Activated naive CD4-positive, alpha-beta T cell (primary cell): ENCODE measurements at places on chromosomes 12 and 14.

DNA sequence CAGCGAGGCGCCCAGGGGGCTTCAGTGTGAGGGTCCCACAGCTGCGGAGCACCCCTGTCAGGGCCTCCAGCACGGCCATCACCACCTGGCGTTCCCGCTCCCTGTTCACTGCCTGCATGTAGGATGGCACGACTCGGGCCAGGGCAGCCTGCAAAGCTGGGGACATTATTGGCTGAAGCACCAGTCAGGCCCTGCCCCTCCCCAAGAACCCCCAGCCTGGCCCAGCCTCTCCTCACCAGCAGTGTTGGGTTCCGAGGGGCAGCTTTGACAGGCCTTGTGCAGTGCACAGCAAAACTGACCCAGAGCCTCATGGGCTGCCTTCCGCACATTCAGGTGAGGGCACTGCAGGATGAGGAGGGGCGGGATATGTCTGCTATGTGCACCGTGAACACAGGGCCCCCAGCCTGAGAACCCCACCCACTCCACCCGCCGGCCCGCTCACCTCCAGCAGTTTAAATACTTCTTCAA lies 5.6 kb downstream of the IPO4 start:
- no peak for DNase-seq

- DNase-seq: no peak
Observed at GRCh38 chr12:17148706-17149105, 542.7 kb upstream of the LMO3 start.

GRCh38 chr12:76571256-76571655 lies 11.7 kb upstream of the OSBPL8 start:
- no peak for DNase-seq

GRCh38 chr12:49920241-49920914 lies 16.7 kb upstream of the FAIM2 start:
- no peak for DNase-seq
